ENCODE measurements at places on chromosomes 1 and 21.

DNA sequence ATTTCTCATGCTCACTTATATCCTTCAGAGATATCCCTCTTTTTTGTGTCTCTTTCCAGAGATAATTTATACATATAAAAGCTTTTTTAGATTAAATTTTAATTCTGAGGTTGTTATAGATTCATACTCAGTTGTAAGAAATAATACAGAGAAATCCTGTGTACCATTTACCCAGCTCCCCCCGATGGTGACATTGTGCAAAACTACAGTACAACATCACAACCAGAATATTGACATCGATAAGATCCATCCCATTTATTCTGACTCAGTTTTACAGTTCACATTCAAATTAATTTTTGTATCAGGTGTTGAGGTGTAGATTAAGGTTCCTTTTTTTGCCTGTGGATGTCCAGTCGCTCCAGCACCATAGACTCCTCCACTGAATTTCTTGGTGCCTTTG, 14.3 kb downstream of the DMRTB1 start:
- no peak for DNase-seq

- DNase-seq, result no peak
These were observed 10.2 kb upstream of the BECN2 start for GRCh38 chr1:241947354-241947753.

DNA sequence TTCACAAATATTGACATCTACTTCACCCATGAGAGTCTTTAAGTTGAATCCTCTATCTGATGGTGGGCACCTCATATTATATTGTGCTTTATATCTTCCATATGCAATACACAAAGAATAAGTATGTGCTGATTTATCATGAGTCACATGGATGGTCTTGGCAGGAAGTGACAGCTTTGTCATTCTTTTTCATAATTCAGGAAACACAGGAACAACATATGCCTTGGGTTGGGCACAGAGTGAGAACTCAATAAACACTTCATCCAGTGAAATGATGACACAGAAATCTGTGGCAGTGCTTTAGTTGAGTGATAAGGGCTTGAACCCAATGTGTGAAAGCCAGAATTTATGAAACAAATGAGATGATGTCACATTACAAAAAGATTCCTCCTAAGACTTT, 41.2 kb downstream of the GADD45A start:
- DNase-seq, result no peak

- DNase-seq, result no peak
These were observed 16.3 kb downstream of the TLR5 start for GRCh38 chr1:223126741-223127140.

GRCh38 chr1:207018707-207019106, 13.8 kb downstream of the C1orf116 start:
- DNase-seq, result no peak

GRCh38 chr1:62625415-62625814, 28.1 kb downstream of the ANGPTL3 start:
- no peak for DNase-seq

GRCh38 chr1:226107471-226108460, 45.2 kb downstream of the H3-3A start:
- no peak for DNase-seq

- no peak for DNase-seq
These were observed 110.9 kb upstream of the APP start for GRCh38 chr21:26281506-26281905.

GRCh38 chr1:69070660-69071373, 496.9 kb upstream of the LRRC7 start:
- DNase-seq, result no peak

DNA sequence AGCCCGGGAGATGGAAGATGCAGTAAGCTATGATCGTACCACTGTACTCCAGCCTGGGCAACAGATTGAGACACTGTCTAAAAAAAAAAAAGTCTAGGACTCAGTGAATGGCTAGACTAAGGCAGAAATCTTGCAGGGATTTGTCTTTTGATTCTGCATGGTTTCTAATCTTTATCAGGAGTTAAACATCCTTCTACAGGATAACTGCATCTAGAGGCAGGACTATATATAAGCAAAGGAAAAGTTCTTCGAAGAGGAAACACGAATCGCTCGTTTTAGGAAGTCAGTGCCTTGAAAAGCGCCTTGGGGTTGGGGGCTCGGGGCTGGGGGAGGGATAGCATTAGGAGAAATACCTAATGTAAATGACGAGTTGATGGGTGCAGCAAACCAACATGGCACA, 602 bp upstream of the UFC1 start:
- no peak for DNase-seq

DNA sequence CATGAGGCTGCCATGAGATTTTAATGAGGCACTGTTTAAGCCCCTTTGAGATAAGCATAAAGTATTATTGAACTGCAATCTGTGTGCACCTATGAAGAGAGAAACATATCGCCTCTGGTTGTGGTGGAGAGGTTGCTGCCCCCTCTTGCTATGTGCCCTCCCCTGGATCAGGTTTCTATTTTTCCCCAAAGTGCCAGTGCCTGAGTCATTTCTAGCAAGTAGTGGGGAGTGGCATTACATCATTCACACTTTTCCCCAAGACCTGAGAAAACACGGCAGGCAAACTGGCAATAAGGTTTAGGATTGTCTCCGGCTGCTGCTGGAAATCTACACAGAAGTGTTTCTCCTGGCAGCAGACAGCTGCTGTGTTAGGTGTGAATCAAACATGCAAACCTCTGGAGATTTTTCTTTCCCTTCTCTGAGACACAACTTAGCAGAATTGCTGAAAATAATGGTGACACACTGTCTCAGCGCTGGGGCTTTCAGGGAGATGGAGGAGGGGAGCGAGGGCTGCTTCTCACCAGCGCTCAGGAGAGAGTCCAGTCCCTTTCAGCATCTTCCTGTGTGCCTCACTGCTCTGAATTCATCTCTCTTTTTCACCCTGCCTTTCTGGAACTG, 13.7 kb upstream of the RGS16 start:
- DNase-seq, result no peak

GRCh38 chr1:240385985-240386978, 225.7 kb downstream of the GREM2 start:
- no peak for DNase-seq

DNA sequence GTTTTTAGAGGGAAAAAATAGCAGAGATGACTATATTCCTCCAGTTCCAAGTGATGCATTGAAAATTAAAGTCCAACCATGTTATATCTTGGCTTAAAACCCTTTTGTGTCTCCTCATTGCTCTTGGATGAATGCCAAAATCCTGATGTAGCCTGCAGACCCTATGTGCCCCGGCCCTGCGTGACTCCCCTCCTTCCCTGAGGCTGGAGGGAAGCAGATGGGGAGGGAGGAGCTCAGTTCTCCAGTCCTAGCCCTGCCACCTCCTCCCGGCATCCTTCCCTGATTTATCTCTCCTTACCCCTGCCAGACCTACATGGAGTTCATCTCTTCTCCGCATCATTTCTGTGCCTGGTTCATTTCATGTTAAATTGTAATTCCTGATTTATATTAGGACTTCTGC, 397.4 kb downstream of the PTPRU start:
- no peak for DNase-seq

DNA sequence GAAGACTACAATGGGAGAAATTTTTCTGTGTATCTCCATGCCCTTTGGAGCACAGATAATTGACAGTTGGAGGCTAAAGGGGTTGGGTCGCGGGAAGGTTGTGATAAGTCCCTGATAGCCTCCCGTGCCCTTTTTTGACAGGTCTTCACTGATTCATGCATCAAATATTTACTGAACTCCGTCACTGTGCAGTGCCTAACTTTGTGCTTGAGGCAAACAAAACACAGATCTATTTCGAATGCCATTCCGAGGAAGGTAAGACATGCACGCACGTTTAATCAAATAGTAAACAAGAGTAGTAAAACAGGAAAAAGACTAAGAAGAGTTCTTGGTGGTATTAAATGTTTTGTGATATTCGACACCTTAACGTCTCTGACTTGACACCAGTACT, 494 bp upstream of the PIP5K1A start:
- DNase-seq, result peak; percentile 68

GRCh38 chr21:25925936-25926335, 191.2 kb downstream of the GABPA start:
- DNase-seq, result no peak

DNA sequence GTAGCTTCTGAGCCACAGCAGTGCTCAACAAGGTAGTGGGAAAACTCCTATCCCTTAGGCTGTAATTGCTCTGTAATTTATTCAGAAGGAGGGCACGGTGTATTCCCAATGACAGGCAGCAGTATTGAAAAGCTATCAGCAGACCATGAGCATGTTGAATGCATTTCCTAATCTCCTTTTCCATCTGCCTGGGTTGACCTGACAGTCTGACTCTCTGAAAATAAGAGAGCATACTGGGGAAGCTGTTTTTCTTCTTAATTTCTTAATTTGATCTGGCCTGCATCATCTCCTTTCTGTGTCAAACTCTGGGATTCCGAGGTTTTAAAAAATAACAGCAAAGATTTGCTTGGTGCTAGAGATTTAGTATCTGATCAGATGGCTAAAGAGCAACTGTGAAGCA, 88.1 kb upstream of the SLC35F3 start:
- no peak for DNase-seq

DNA sequence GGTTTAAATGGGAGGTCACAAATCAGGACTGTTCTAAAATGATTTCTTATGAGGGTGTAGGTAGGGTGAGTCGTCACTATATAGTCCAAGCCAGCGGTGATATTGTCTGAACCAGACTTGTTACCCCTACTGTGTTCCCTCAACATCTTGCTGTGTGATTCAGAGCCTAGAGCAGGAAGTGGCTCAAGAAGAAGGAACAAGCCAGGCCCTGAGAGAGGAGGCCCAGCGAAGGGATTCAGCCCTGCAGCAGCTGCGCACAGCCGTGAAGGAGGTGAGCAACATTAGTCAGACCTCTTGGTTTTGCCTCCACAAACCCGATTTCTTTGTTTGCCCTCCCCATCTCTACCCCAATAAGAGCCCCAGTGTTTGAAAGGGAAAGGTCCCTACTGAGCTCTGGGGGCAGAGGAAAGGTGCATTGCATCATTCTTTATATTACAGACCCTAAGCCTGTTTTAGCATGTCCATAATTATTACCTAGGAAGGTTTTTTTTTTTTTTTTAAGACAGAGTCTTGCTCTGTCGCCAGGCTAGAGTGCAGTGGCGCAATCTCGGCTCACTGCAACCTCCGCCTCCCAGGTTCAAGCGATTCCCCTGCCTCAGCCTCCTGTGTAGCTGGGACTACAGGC, 5.0 kb upstream of the SH3BGRL3 start:
- no peak for DNase-seq

GRCh38 chr1:149844650-149845255, 54.6 kb upstream of the BOLA1 start:
- no peak for DNase-seq

DNA sequence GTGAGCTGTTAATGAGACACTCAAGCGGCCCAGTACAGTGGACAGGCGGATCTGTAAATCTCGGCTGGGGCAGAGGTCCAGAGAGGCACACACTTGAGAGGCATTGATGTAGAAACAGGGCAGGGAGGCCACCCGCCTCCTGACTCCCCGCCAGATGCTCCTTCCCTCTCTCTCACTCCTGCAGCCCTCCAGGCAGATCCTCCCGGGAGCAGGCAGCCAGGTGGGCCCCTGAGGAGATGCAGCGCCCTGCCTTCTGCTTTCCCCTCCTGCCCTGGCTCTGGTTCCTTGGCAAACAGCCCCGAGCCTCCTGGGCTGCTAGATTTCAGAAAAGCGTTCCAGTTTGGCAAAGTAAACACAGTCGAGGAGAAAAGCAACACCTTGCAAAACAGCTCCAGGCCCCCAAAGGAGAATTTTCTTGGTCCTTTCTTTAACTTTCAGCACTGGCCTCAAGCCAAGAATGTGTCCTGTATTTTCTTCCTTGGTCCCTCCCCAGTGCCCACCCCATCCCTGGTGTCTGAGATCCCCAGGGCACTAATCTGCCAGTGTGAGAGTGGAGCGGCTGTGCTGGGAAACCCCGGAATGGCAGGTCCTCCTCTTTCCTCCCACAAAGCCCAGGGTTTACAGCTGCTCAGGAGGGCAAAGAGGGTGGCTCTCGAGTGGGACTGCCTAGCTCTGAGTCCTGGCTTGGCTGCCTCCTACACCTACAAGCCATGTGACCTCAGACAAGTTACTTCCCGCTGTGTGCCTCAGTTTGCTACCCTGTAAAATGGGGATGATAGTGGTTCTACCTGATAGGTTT, 29.4 kb upstream of the IFNLR1 start:
- DNase-seq, result no peak

DNA sequence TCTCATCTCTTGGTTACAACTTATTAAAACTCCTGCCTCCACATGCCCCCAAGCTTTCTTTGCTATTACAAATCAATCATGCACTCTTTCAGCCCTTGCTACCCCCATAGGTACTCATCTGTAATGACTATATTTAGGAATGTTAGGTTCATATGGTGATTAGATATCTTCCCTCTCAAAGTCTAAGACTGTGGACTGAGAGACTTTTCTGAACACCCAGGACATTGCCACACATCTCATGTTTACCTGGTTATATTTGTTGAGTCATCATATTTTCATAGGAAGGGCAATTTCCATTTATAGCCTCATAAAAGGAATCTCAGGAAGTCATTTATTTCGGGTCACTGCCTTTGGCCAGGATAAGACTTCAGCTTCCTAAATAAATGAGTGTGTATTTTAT, 81.5 kb upstream of the LPGAT1 start:
- DNase-seq, result no peak

GRCh38 chr21:37006486-37007291, at the start of gene RIPPLY3:
Gene RIPPLY3 (plus strand): TSS chr21:37006702. CDS start chr21:37006773, 71 bp downstream.
- no peak for DNase-seq

DNA sequence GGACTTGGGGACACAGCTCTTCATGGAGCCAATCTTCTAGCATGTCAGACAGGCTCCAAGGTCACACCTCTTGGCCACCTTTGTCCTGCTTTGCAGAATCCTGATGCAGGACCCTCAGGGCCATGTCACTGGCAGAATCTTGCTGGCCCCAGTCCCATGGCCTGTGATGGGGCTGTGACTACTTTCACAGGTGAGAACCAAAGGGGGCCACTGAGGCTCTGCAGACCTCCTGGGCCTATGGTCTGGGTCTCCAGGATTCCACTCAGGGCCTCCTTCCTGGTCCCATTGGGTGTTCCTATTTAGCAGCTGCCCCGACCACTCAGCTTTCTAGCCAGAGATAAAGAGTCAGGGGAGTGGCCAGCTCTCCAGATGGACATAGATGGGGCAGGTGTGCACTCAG, 238.7 kb downstream of the MATN1 start:
- DNase-seq, result no peak
